ENCODE measurements at places on chromosomes 13 and 19. TPM values are rescaled to one million over a fixed set of nuclear protein-coding genes. Genes with fewer than 3 reads are reported as not detected.

The SIAH3 gene
- polyA plus RNA-seq: 0.69 TPM

The LILRB3 gene
- polyA plus RNA-seq: 3.8 TPM

The FFAR2 gene
- 0.32 TPM for polyA plus RNA-seq

The KLK15 gene
- polyA plus RNA-seq: not detected

The ADGRE3 gene
- polyA plus RNA-seq: 0.23 TPM

The LCP1 gene
- 11.5 TPM for polyA plus RNA-seq

The WTIP gene
- polyA plus RNA-seq: 30.2 TPM

The C19orf67 gene
- polyA plus RNA-seq: not detected

The DAPK3 gene
- polyA plus RNA-seq: 42.1 TPM

All from renal cortex interstitium (tissue), 15 donors.